ENCODE measurements at places on chromosomes 7 and 10.

DNA sequence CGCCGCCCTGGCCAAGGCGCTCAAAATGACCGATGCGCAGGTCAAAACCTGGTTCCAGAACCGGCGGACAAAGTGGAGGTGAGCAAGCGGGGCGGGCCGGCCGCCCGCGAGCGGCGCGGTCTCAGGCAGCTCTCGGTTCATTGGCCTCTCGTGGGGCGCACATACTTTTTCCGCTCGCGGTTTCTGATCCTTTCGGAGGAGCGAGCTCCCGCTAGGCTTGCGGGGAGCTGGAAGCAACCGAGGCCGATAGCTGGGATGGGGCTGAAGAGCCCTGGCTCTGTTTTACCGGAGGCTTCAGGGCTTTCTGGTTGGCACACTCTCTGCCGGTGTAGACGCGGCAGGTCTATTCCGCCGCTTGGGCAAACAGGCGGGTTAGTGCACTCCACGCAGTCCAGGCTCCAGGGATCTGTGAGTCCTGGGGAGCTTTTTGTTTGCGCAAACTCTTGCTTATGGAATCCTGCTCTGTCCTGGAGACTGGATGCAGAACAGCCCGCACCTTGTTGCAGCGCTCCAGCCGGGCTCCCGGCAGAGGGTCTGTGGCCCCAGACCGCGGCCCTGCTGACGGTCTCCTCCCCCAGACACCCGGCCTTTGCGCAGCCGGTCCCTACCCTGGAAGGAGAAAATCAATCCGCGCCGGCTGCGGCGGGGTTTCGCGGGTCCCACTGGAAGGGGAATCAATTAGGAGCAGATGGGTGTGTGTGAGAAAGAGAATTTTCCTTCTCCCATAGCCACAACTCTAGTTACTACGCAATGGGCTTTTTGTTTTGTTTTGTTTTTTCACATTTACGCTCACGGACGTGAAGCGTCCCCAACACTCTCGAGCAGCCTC lies 3.4 kb downstream of the TLX1 start:
- no peak for DNase-seq

DNA sequence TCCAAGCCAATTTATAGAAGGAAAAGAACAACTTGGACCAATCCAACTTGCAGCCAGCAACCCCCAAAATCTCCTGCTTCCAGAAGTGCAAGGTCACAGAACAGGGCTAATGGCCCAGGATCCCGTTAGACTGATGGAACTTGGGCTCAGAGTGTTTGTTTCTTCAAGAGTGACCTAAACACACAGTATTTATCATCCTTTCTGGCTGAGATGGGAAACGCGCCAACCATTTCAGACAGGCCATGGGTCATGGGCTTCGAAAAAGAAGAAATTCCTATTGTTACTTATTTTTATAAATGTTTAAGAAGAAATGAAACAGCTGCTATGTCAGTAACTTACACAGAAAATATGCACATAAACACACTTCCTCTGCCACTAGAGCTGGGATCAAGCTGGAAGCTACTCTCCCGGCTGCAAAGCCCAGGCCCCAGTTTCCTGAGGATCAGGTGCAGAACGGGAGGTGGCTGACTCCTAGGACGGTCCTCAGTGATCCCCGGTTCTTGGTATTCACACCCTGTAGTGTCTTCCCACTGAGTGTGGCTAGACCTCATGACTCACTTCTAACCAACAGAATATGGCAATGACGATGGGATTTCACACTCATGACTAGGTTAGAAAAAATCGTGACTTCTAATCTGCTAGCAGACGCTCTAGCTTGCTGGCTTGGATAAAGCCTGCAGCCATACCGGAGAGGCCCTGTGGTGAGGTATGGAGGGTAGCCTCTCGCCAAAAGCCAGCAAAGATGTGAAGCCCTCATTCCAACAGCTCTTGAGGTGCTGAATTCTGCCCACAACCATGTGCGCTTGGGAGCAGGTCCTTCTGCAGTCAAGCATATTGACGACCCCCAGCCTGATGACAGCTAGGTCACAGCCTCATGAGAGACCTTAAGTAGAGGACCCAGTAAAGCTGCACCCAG lies 60.2 kb downstream of the CHST15 start:
- peak; percentile 74 for DNase-seq

DNA sequence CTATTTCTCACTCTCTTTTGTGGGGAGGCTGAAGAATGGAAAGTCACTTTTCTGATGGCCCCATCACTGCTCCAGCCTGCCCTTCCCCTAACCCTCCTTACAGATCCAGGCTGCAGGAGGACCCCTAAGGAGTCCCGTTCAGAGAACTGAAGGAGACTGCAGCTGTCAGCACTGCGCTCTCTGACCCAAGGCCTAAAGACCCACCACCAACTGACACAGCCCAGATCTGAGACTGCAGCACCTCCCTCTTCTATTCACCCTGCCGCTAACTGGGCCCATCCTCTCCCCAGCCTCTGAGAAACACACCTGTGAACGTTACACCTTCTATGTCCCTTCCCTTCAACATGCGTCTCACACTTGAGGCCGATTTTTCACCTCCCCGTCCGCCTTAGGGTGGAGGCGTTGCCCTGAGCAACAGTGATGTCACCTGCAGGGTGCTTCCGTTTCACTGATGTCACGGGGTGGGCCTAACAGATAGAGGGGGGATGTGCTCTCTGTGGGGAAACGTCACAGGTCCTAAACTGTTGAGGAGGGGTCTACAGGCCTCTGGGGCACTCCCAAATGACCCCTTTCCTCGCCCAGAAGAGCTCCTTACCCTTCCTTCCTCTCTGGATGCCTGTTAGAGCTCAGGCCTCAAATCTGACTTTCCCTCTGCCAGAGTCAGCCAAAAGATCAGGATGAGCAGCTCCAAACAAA lies 5.1 kb downstream of the ITPRIP start:
- DNase-seq = no peak

DNA sequence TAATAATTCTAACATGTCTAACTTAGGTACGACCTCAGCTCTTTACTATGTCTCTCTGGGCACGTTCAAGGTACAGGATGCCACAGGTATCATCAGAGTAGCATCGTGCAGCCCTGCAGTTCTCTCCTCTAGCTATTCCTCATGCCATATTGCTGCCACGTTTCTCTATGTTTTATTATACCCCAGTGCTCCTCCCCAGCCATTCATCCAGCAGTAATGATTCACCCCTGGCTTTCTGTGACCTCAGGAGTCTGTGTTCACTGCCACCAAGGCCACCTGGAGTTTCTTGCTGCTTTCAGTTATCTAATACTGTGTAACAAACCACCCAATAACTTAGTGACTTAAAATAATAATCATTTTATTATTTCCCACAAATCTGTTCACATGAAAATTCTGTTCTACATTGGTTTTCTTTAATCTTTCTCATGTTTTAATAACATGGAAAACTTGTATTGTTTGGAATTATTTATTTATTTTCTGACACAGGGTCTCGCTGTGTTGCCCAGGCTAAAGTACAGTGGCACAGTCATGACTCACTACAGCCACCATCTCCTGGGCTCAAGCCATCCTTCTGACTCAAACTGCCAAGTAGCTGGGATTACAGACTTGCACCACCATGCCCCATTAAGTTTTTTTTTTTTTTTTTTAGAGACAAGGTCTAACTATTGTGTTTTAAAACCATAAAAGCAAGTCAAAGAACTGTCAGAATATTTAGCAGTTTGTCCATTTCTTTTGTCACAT lies 21.8 kb downstream of the REEP3 start:
- DNase-seq = no peak

DNA sequence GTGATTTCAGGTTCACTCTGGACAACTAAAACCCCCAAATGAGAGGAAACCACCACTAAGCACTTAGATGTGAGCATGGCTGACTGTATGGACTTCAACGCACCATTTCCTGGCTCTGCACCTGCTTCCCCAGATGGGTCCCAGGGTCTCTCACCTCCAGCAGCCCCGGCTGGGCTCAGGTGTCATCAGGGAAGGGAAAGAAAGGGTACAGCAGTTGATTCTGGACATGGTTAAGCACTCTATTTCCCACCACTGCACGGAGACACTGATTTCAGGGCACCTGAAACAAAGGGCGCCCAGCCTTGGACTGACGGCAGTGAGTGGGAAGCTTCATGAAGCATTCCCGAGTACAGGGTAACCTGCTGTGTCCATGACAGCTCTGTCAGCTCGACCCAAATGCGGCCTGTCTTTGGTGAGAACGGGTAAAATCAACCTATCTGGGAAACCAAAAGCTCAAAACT lies 19.0 kb downstream of the FAM53B start:
- no peak for DNase-seq

- DNase-seq = no peak
Observed at GRCh38 chr7:17939211-17939605, 1.1 kb downstream of the SNX13 start.

DNA sequence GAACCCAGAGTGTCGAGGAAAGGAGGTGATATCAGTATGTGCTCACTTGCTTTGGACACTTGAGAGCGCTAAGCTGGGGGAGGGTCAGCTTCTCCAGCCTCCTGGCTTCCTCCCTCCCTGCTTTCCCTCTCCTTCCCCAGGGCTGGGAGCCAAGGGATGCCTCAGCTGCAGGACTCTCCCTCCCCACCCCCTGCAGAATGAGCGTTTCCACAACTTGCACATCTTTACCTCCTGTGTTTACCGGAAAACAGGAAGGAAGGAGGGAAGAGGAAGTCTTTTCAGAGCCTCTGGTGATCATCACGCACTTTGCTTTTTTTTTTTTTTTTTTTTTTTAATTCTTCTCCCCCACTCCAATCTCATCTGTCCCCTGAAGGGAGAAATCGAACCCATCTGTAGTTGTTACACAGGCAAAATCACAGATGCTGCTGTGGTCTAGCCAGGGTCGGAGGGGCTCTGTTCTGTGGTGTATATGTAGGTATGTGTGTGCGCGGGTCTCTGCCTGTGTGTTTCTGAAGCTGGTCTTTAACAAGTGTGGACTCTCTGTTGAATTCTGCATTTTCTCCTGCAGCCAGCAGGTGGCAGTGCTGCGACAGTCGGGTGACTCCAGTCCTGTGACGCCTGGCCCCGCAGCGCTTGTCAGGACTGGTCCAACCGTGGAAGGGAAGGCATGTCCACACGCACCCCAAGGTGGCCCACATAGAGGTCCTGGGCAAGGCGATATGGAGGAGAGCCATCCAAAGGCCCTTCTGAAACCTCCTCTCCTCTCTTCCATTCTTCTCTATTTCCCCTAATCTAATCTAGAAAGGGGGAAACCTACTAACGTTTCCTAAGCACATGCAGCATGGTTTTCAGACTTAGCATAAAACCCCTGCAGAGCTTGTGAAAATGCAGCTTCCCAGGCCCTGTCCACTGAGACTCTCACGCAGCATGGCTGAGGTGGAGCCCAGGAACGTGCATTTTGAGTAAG lies 257.6 kb downstream of the PLXNA4 start:
- DNase-seq = peak; percentile 43

GRCh38 chr10:3132036-3133025 lies 40.3 kb downstream of the PITRM1 start:
- DNase-seq = no peak

DNA sequence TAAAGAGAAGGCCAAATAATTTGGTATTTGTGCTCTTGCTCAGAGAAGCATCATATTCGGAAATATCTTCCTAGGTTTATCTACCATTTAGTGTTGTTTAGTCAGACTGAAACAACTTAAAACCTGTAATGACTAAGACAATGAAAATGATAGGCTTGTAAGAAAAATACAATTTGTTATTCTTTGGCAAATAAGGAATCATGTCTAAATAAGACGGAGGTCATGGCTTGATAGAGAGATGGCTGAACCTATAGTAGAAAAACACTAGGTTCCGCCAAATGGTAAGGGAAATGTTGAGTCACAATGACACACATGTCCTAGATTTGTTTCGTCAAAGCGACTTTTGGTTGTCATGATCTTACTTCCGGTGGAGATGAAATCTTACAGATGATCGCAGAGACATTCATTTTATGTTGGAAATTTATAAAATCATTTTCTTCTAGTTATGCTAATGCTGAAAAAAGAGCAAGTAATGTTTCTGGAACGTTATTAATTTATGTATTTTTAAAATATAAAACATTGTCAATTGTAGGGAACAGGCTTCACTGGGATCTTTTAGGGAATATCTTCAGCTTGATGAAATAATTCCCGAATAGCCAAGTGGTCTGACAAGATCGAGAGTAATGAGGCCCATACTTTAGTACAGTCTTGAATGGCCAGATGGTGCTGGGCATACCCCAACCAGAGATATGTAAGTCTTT lies 1.0 kb downstream of the SRGN start:
- no peak for DNase-seq

- no peak for DNase-seq
Observed at GRCh38 chr7:124187962-124188361, 155.1 kb upstream of the TMEM229A start.

GRCh38 chr10:112779025-112779770 lies 170.8 kb upstream of the TCF7L2 start:
- no peak for DNase-seq

- no peak for DNase-seq
Observed at GRCh38 chr10:77325233-77325537, 312.4 kb downstream of the KCNMA1 start.

- DNase-seq = no peak
Observed at GRCh38 chr10:34875061-34875460, 60.0 kb upstream of the PARD3 start.

DNA sequence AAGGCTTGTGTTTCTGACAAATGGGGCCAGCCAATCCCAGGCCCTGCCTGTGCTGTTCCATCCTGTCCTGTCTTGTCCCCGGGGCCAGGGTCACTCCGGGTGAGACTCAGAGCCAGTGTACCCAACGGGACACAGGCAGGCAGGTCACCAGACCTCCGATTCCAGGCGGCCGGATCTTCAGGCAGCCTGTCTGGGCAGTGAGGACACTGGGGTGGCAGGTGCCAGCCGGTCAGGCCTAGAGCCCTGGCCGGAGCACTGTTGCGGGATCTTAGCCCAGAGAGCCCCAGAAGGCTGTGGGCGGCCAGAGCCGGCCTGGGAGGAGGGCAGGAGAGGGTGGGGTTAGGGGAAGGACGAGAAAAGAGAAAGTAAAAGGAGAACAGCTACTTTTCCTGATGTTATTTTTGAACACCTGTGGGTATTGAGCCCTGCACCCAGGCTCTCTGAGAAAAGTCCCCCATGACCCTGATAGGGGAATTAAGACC lies 134.3 kb upstream of the TNRC18 start:
- no peak for DNase-seq

- no peak for DNase-seq
Observed at GRCh38 chr7:1058821-1059199, 14.5 kb downstream of the GPR146 start.

DNA sequence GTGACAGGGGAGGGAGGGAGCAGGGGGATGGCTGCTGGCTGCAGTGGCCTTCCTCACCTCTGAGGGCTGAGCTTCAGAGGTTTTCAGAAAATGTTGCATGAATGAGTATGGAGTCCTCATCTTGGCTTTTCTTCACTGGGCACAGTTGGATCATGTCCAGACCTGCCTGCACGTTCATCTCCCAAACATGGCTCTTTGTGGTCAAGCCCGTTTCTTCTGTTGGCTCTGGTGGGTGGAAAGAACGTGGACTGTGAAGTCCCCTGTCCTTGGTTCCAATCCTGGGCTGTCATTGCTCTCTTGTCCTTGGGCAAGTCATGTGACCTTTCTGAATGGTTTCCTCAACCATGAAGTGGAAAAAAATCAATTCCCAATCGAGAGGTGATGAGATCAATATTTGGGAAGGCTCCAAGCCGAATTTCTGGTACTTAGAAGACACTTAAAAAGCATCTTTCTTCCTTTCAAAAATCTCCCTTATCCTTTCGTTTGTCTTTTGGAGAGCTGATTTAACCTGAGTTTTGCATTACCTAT lies 34.5 kb downstream of the TSPAN14 start:
- no peak for DNase-seq

All from brain pericyte (primary cell).